PC-9 (cell line): ENCODE measurements at places on chromosomes 5 and 9.
A peak's percentile ranks its signal among the peaks of the same experiment; 100 is the strongest.

GRCh38 chr5:177433658-177434217 is 7.3 kb downstream of the GRK6 start:
- no peak for DNase-seq

DNA sequence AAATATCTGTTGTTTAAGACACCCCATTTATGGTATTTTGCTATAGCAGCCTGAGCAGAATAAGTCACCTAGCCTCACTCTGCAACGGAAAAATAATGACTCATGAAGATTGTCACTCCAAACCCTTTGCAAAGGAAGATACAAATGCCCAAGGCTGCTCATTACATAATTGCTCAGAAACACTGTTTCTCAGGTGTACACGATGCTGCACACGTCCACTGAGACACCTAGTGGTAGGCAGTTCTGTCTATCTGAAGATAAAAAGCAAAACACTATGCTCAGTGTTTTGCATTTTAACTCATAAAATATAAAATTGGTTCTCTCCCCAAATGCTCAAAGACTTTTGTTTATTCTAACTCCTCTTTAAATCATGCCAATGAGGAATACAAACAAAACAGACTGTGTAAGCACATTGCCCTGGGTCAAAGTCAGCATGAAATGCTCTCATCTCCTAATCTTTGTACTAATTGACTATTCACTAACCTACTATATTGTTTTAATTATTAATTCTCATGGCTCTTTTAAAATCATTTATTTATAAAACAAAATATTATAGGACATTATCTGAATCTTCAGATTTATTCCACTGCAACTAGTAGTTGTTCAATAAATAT is 7.7 kb upstream of the TSLP start:
- peak; percentile 70 for DNase-seq

- peak; percentile 70 for DNase-seq
These were observed 23.4 kb upstream of the FUBP3 start for GRCh38 chr9:130555968-130556367.

DNA sequence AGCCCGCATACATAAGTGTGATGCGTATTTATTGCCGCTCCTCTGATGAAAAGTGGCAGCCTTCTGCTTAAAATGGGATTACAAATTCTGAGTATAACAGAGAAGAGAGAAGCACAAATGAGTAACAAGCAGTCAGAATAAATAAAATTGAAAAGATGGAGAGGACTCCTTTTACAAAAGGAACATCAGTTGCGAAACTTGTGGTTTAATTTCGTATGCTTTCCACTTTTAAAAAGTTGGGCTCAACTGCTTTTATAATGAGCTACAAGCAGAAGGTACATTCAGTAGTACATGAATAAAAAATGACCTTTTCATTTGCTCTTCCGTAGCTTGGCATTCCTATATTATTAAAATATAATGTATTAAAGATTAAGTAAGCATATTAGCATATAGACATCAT is 320.0 kb downstream of the FBXL17 start:
- no peak for DNase-seq

DNA sequence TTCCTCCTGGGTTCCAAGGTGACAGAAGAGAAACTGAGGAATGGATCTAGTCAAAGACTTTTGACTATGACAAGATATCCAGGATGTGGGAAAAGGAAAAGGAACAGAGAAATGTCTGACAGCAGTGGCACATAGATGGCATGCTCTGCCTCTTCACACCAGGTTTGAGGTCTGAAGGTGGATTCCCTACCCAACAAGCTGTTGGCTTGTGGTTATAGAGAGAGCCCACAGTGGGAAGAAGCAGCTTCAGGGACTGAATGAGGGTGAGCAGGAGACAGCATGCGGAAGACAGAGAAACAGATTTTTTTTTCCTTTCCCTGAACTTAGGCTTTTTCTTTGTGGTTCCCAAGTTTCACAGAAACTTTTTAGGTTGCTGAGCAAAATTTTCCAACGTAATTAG is 20.6 kb downstream of the IFNW1 start:
- DNase-seq: no peak

GRCh38 chr5:65530904-65531303 is 32.1 kb downstream of the CENPK start:
- DNase-seq: no peak

DNA sequence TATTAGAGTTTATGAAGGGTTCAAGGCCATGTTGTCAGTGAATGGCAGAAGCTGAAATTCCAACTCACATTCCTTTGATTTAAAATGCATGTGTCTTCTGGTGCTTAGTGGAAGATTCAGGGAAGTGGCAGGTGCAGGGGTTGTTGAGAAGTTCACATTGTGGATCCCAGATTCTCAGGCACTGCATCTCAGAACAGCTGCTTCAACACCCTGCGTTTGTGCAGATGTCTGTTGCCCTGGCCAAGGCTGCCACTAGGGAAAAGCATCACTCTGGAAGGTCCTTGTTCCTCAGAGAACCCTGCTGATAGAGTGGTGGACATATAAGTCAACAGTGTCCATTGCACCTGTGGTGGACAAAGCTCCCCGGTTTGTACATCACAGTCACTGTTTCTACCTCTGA is 162.7 kb downstream of the PAPPA start:
- DNase-seq: no peak

- DNase-seq: no peak
These were observed 377.0 kb upstream of the RIOK2 start for GRCh38 chr5:97559827-97560598.

DNA sequence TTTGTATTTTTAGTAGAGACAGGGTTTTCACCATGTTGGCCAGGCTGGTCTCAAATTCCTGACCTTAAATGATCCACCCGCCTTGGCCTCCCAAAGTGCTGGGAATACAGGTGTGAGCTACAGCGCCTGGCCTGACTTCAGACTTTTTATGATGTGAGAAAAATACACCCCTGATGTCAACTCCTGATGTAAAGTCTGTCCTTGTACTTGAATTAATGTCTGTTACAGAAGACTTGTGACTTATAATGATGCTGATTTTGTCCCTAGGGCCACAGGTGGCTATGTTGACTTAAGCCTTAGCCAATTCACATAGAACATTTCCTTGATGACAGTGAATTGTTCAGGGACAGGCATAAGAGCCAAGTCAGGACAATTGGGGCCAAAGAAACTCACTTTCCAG is 42.5 kb upstream of the MELK start:
- DNase-seq: no peak

DNA sequence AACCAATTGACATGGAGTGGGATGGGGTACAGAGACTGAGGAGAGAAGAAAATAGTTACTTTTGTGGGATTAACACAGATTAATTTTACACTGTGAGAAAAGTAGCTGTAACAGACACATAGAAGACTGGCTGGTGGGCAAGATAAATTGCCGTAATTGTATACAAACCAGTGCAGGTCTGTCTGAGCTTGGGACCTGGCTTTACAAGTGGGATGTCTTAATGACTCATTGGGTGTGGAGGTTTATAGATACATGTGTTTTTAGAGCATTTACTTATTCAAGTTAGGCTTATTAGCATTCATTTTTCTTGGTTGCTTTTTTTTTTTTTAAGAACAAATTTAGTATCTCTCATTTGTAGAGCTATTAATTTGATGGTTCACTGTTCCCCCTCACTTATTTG is 37.5 kb downstream of the SLC44A1 start:
- no peak for DNase-seq

DNA sequence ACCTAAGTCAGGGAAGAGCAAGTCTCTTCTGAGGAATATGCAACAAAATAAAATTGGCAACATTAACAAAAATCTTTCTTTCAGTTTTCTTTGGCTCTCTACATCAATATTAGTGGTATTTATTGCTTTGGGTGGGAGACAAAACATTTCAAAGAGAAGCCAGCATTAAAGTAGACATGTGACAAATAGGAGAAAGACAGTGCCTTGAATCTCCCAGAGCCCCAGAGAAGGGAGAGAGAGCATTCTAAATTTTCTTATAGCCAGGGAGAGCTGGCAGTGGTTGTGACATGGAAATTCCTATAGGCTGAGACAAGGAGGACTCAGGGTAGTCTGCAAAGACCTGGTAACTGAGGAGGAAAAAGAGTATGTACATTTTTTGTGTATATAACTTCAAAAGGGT is 79.4 kb upstream of the NREP start:
- no peak for DNase-seq

GRCh38 chr9:94056442-94056974 is 27.8 kb upstream of the PTPDC1 start:
- DNase-seq: no peak

DNA sequence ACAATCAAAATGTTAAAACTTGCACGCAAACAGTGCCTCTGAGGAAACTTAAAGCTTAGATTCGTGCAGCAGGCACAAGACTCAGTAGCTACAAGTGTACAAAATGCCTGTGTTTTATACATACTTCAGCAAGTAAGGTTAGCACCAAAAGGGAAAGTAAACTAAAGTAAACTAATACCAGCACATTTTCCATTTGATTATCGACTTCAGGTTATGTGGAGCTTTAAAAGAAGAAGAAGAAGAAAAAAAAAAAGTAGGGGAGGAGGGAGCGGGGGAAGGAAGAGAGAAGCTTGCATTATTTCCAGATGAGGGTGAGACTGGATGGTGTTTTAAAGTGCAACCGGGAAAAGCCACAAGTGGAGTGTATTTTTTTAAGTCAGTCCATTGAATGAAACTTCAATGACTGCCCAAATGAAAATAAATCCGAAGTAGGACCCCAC is 596 bp upstream of the ADAMTS6 start:
- peak; percentile 13 for DNase-seq

DNA sequence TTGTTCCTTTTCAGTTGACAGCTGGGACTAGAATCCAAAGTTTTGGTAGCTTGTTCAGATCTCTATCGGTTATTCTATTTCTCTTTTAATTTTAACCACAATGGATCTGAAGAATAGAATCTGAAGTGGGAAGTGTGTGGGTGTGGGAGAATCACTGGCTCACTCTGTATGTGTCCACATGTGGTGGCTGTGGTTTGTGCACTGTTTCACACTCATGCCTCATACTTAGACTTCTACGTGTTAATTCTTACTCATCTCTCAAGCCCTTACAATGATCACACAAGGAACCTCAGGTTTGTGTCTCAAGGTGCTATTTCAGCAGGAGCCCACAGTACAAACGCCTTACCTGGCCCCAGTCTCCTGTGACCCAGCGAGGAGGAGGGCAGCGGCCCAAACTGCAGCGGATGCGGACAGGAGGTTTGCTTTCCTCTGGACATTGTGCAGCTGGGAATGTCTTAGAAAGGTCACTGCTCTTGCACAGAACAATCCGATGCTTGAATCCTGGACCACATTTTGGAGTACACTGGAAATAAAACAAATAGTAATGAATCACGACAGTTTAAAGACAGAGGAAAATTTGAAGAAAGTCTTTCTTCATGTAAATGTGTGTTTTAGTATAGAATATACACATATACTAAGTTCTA is 309.1 kb downstream of the ADAMTS6 start:
- no peak for DNase-seq

DNA sequence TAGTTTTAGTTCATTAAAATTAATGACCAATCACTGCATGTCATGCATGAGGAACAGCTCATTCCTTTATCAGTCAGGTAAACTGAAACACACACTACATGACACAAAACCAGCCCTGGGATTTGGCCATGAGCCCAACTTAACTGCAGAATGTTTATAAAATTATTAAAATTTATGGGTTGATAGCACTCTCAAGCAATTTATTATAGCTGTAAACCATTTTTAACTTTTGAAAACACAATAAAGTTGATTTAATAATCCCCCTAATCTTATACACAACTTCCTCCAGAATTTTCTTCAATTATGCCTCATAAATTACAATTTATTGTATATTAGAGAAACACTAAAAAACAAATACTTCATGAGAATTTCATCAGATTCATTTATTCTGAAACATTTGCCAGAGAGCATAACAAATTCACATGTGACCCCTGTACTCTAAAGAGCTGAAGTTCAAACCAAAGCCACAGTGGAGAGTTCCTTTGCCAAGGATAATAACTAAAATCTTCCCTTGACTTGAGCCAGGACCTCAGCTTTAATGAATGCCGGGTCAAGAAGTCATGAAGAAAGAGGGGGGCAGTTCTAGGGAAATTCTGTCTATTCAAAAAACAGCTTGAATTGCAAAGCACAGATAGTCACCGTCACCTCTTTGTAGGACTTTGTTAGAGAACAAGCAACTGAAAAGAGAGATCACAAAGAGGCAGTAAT is 763.7 kb upstream of the GRAMD2B start:
- DNase-seq: no peak

DNA sequence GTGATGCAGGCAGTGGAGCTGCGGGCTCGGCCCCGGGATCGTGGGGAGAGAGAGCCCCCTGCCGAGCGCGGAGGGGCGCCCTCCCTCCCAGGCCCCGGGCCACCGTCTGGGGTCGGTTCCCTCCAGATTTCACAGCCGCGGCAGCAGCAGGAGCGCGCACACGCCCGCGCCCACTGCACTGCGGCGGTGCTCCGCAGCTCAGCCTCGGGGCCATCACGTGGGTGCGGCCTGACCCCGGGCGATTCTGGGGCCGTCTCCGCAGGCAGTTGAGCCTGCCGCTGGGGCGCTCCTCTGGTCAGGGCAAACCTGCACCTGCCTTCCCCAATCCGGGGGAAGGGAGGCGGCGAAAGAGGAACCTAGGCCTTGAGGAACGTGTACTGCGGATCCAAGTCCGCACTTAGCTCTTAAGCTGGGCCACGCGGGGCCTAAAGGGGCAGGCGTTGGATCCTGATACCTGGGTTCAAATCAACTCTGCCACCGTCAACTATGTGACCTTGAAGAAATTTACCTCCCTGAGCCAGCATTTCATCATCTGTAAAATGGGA is 9.4 kb upstream of the DELE1 start:
- no peak for DNase-seq

GRCh38 chr5:3843706-3844105 is 248.1 kb downstream of the IRX1 start:
- DNase-seq: no peak

GRCh38 chr5:111685969-111686368 is 71.0 kb downstream of the NREP start:
- no peak for DNase-seq

DNA sequence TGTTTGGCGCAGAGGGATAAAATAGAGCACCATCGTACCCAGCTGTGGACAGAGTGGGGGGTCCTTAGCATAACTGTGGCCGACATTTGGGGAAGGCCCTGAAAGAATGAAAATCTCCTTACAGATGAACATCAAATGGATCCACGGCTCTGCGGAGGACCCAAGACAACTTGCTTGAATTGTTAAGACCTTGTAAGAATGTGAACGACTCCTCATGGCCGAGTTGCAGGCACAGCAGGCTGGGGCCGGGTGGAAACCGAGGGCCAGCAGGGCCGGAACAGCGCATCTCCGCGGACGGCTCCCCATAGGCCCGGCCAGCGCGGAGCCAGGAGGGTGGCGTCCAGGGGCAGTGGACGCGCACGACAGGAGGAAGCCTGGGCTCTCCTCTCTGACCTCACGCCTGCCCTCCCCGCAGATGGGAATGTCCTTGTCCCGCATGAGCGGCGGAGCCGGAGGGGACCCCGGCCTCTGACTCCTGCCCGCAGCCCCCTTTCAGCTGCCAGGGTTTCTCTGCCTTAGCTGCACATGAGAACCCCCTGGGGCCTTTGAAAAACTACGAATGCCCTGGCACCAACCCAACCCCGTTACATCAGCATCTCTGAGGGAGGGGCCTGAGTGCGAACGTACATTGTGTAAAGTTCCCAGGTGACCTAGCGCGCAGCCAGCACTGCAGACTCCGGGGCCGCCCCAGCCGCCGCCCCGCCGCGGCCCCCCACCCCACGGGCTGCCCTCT is 36.2 kb upstream of the PTCH1 start:
- DNase-seq: no peak
